Heart right ventricle (tissue), 16 donors: ENCODE measurements at places on chromosomes 13 and 19.

DNA sequence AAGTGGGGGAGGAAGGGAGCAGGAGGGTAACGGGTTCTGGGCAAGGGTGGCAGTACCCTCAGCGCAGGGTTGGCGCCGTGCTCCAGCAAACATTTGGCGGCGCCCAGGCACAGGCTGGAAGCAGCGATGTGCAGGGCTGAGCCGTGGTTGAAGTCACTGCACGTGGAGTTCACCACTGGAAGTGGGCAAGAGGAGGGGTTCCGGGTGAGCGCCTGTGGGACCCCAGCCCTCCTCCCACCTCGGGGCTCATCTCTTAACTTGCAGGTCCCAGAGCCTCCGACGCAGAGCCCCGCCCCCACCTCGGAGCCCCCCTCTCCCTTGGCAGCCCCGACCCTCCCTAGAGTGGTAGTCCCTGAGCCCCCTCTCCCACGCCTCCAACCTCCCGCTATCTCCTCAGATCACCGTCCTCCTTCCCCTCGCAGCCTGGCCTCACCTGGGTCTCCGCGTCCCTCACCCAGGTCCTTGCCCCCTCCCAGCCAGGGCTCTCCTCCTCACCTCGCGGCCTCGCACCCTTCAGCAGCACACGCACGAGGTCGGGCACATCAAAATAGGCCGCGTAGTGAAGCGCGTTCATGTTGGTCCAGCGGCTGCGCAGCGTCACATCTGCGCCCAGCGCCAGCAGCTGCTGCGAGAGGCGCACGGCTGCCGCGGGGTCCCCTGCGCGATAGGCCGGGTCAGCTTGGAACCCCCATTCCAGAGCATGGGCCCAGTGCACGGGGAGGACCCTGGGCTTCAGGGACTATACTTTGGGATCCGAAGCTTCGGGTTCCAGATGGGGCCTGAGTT, 6.4 kb downstream of the CLIP3 start:
- no peak for DNase-seq

DNA sequence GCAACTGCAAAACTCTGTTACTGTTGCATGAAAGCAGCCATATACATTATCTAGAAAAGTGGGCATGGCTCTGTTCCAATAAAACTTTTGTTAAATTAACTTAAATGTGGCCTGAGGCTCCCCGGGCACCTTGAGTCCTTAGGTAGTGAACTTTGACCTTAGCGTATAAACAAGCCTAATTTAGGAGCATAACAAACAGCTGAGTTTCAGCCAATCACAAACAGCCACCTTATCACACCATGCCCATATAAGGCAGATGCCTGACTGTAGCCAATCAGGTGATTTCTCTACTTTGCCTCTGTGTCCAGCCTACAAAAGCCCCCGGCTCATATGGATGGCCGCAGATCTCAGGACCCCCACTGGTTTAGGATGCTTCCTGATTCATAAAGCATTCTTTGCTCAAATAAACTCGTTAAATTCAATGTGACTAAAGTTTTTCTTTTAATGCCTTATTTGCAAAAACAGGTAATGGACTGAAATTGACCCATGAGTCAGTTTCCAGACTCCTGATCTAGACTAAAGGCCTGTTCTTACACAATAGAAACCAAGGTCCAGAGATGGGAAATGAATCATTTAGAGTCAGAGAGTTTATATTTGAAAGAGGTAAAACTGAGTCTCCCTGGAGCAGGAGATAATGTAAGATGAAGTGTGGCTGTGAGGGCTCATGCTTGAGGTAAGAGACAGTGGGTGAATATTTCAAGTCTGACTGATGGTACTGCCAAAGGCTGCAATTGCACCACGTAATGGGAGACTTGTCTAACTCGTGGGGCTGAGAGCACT, 130.2 kb downstream of the FGF9 start:
- DNase-seq = no peak

DNA sequence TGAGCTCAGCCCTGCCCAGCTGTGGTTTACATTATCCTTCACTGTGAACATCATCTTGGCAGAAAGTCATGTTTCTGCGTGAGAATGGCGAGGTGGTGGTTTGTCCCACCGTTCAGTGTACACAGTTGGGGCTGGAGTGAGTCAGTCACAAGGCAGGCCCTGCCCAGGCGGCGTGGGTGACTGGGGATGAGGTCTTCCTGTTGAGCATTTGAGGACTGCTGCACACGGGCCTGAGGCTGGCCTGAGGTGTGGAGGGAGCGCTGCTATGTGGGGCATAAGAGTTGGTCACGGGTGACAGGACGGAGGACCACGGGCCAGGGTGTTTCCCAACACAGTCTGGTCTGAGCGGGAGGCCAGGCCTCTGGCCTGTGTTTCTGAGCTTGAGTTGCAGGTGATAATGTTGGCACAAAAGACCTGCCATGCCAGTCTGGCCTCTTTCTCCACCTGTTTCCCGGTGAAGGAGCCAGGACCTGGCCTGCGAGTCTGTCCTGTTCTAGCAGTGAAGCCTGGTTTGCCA, 13.4 kb upstream of the C19orf33 start:
- no peak for DNase-seq

- DNase-seq = no peak
Observed at GRCh38 chr13:107351305-107351704, 783.4 kb upstream of the ARGLU1 start.

DNA sequence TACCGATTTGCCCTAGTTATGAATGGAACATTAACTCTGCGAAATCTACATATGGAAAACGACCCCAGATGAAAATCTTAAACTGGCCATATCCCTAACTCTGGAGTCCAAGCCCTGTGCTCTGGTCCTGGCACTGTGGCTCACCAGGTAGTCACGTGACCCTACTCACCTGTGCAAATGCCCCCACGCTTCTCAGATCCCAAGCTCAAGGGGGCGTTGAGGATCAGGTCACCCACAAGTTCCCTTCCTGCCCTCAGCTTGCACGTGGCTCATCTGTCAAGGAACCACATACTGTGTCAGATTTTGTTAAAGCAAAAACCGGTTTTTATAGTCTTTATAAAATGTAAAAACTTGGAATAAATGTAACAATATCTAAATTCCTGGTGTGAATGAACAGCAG, 324.0 kb downstream of the SHISA2 start:
- DNase-seq = no peak

DNA sequence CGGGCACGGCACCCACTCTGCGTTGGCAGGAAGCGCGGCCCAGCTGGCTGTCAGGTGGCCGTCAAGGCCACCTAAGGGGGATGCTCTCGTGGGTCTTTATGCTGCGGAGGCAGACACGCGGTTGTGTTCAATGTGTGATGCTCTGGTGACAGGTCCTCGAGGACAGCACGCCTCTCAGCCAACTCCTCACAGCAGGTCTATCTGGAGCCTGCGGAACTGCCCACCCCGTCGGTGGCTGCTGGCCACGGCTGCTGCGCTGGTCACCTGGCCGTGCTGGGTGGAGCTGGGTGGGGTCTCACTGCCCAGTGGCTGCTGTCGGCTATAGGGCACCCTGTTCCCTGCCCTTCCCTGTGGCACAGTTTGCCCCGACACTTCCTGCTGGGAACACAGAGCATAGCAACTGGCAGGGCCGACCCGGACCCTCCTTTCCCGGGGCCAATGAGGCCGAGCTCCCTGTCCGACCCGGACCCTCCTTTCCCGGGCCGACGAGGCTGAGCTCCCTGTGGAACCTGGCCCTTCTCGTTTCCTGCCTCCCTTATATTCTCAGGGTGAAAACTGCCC, 14.3 kb upstream of the F7 start:
- no peak for DNase-seq

DNA sequence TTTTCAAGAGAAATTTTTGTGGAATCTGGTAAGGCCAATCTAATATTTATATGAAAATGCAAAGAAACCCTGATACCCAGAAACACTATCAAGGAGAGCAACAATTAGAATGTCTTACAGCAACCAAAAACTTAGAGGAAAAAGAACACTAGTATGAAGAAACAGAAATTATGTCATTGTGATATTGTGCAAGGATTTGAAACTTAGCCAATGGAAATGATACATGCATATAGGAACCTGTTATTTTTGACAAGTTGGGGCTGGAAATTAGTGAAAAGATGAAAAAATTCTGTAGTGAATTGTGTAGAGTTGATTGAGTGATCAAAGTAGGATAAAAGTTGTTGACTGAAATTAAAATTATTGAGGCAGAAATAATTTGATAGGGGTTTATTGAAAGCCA, 792.6 kb upstream of the SLITRK6 start:
- no peak for DNase-seq

DNA sequence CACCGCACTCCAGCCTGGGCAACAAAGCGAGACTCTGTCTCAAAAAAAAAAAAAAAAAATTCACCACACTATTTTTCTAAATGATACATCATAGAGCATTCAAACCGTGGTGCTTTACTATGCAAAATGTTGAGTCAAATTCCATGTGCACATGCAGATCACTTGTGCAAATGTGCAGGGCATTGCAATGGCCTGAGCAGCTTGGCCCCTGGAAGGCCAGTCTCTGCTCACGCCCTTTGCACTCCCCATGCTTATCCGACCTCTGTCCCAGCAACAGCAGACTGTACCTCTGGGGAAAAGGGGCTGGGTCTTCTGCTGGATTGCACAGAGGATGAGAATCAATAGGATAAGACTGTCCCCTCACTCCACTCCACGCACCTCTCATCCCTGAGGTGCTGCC, 58.5 kb downstream of the PARP4 start:
- DNase-seq = no peak

GRCh38 chr19:28727480-28728159, 485.3 kb downstream of the UQCRFS1 start:
- no peak for DNase-seq

GRCh38 chr13:110915874-110916206, 971 bp upstream of the ANKRD10 start:
- no peak for DNase-seq

DNA sequence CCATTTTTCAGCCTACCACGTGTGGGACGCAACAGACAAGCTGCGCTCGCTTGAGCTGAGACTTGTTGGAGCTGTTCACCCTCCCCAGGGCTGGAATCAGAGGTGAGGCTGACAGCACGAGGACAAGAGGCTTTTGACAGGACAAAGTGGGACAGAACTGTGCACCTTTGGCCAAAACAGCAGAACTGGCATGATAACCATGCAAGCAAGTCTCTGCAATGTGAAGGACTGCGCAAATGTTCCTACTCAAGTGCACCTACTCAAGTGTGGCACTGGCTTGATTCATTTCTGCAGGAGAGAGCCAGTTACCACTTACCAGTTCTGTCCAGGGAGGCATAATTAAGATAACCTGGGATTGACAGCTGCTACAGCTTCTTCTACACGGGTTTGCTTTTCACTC, 62.2 kb upstream of the TM9SF2 start:
- DNase-seq = no peak
